ENCODE measurements at places on chromosomes 3 and 15. TPM values are rescaled to one million over a fixed set of nuclear protein-coding genes. Genes with fewer than 3 reads are reported as not detected.
A peak's percentile ranks its signal among the peaks of the same experiment; 100 is the strongest.

Gene EDEM1
- 47.5 TPM for total RNA-seq

Gene GLDN
- total RNA-seq = 4.0 TPM

Gene CADM2
- total RNA-seq = 0.25 TPM

Gene ARHGEF3
- 56.3 TPM for total RNA-seq

DNA sequence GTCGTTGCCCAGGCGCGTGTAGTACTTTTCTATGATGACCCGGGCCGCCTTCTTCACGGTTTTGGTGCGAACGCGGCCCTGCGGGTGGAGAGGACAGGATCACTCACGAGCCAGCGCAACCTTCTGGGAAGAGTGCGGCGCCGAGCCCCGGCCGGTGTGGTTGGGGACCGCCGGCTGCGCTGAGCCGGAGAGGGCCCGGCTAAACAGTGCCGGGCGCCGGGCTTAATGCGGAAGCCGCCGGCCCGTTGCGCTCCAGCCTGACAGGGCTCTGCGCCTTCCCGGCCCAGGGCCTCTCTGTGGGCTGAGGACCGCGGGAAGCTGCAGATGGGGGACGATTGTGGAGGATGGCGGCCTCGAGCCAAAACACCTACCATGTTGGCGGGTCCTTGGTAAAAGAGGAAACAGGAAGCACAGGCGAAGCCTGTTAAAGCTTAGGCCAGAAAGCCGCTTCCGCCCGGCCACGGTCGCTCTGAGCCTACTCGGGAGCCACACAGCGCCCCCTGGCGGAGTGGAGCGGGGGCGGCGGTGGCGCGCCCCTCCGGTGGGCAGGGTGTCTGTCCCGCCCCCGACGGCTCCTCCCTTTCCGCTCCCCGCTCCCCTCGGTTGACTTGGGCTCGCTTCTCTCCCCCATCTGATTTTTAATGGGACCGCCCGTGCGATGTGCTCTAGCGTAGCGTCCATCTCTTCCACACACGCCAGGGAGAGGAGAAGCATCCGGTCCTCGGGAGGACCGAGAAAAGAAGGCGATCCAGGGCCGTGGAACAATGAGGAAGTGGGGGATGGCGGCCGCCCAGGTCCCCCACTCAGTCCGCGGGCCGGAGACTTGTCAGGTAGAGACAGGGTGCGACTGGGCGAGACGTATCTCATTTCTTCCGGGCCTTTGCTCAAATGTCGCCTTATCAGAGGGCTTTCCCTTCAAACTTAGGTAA, at the start of gene RPS17:
Gene RPS17 (minus strand): TSS at position 403 of the 929 bp plus-strand sequence. CDS start 29 bp downstream, at position 374.
- peaks cover 14% of the 10 kb centered on the region for H3K36me3 ChIP-seq
- H3K4me3 ChIP-seq = peak within 1 kb of the TSS; percentile 90
- no peaks in the 10 kb centered on the region for H3K4me1 ChIP-seq
- no peaks in the 10 kb centered on the region for H3K27me3 ChIP-seq

DNA sequence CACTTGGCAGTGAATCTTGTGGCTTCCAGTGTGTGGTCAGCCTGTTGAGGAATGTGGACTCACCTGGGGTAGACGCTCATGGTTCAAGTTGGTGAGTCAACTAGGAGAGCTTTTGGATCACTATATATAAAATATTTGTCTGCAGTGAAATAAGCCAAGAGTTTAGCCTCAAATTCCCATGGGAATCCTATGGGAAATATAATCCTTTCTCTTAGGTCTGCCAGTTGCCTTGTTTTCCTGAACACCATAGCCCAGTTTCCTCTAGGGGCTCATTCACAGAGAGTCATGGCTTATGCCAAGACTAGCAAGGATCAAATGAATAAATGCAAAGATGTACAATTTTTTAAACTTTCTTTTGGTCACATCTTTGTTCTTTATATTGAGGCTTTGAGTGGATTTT, 100.1 kb upstream of the NPHP3 start:
- H3K4me1 ChIP-seq = no peaks in the 10 kb centered on the region
- H3K4me3 ChIP-seq = no peak overlapping the region
- no peaks in the 10 kb centered on the region for H3K36me3 ChIP-seq
- no peak overlapping the region for H3K27ac ChIP-seq

- H3K4me1 ChIP-seq = no peaks in the 10 kb centered on the region
- H3K4me3 ChIP-seq = no peak overlapping the region
- no peaks in the 10 kb centered on the region for H3K27me3 ChIP-seq
- no peaks in the 10 kb centered on the region for H3K36me3 ChIP-seq
Observed at GRCh38 chr3:132758740-132759139, 36.5 kb upstream of the NPHP3 start.

All from kidney (tissue), 22 donors.